Amniotic stem cell (primary cell): ENCODE measurements at places on chromosomes 12 and 14.
A peak's percentile ranks its signal among the peaks of the same experiment; 100 is the strongest.

- DNase-seq = peak; percentile 40
These were observed 40.5 kb upstream of the KCNA5 start for GRCh38 chr12:5003025-5003666.

- no peak for DNase-seq
These were observed 28.0 kb upstream of the GXYLT1 start for GRCh38 chr12:42172441-42173210.

GRCh38 chr12:100153131-100153530, 10.5 kb upstream of the BLTP3B start:
- no peak for DNase-seq

DNA sequence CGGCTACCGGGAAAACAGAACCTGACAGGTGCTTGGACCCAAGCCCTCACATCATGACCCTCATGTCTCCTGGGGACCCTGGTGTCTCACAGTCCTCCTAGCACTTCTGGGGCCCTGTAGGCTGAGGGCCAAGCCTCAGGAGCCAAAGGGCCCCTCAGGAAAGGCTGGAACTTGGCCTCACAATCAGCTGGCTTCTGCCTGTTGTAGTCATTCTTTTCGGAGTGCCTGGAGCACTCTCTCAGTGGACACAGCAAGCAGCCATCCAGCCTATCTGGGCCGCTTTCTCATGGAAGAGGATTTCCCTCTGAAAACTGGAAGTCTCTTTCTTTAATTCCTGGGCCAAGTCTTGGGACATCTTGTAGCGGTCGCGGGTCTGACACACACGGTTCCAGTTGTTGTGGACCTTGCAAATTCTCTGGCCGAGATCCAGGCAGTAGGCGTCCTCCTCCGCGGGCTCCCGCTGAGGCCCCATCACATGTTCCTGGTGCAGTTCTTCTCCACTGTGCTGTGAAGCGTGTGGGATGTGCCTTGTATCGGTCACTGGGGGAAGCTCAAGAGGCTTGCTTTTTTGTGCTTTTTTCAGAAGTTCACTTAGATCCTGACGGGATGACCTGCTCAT, 169.3 kb downstream of the EMP1 start:
- no peak for DNase-seq

GRCh38 chr14:89184952-89185351, 232.1 kb downstream of the FOXN3 start:
- no peak for DNase-seq

DNA sequence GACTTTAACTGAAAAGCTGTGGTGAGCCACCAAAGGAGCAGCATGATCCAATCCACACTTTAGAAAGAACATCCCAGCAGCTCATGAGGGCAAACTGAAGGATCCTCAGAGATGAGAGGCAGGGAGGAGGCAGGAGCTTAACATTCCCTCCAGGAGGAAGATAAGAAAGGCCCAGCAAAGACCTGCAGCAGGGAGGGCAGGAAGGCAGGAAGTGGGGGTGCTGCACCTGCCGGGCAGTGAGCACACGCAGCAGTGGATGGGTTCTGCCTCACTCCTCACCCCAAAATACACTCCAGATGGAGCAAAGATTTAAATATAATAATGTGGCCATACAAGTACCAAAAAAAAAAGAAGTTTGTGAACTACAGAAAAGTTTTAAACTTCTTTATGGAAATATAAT, 48.4 kb downstream of the GCH1 start:
- no peak for DNase-seq

GRCh38 chr14:67942080-67942710, 122.6 kb downstream of the RAD51B start:
- no peak for DNase-seq

- no peak for DNase-seq
These were observed 222.3 kb downstream of the SLC41A2 start for GRCh38 chr12:104735801-104736200.

GRCh38 chr12:10726945-10727344, 3.8 kb upstream of the YBX3 start:
- no peak for DNase-seq

GRCh38 chr14:96501217-96501739, 904 bp upstream of the PAPOLA start:
- DNase-seq = no peak

DNA sequence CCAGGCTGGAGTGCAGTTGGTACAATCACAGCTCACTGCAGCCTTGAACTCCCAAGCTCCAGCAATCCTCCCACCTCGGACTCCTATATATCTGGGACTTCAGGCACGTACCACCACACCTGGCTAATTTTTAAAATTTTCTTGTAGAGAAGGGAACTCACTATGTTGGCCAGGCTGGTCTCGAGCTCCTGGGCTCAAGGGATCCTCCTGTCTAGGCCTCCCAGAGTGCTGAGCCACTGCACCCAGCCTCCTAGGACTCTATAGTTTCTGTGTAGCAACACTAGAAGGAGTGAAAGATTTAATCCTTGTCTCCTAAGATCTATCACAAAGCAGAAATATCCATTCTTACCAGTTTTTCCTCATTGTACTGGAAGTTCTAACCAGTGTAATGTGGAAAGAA, 4.3 kb upstream of the APOF start:
- no peak for DNase-seq

GRCh38 chr14:105473677-105474482, 741 bp upstream of the CRIP2 start:
- peak; percentile 46 for DNase-seq

DNA sequence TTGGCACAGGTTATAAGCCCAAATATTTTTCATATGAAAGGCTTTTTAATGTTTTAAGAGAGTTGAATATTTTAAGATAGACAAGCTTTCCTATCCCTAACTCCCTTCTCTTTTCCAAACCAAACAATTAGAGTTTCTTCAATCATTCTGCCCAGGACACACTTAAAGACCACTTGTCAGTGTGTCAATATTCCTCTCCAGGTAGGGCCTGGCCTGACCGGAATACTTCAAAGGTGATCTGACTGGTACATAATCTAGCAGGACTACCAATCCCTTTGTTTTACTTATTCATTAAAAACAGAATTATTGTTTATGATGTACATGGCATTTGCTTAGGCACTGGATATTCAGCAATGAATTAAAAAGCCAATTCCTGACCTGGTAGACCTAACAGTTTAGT, 24.2 kb upstream of the SNRPF start:
- no peak for DNase-seq

- DNase-seq = no peak
These were observed 117.9 kb downstream of the CAND1 start for GRCh38 chr12:67386869-67387565.

DNA sequence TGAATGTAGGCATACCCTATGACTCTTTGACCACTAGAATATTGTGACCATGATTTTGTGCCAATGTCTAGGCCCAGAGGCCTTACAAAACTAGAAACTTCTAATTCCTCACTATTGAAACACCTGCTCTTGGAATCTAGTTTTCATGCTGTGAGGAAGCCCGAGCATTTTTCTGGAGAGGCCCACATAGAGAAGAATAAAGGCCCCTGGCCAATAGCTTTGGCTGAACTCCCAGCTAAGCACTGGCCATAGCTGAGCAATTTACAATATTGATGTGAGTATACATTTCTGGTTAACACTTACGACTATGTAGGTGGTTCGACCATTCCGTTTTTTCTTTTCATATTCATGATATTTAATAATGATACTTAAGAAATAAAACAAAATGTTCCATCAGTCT, 190.3 kb downstream of the KCNH5 start:
- no peak for DNase-seq

GRCh38 chr14:102508410-102508773, 1.2 kb downstream of the ANKRD9 start:
- DNase-seq = no peak

DNA sequence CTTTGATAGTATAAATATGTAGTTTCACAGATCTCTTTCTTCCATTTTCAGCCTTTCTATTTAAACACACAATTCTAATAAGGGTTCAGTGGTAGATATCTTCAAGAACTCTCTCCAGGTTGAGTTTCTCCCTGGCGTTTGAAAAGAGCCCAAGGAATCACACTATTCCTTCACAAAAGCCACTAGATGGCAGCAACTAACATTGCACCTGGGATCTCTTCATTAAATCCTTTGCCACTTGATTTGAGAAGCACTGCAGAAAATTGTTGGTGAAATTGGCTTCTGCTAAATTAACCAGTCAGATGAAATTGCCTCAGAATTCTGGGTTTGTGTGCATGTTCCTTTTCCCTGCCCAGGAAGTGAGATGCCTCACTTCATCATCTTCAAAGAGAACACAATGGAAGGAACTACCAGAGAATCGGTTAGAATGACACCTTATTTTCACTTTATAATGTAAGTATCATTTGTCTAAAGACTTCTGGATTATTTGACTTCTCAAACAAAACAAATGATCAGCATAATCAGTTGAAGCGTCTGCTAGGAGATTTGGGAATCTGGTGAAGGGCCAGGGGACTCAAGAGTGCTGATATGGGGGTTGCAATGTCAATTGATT, 6.8 kb downstream of the CCDC198 start:
- no peak for DNase-seq

GRCh38 chr12:83932011-83932410, 980.6 kb downstream of the SLC6A15 start:
- no peak for DNase-seq

GRCh38 chr12:64181430-64182291, 40.4 kb downstream of the KICS2 start:
- DNase-seq = peak; percentile 87

DNA sequence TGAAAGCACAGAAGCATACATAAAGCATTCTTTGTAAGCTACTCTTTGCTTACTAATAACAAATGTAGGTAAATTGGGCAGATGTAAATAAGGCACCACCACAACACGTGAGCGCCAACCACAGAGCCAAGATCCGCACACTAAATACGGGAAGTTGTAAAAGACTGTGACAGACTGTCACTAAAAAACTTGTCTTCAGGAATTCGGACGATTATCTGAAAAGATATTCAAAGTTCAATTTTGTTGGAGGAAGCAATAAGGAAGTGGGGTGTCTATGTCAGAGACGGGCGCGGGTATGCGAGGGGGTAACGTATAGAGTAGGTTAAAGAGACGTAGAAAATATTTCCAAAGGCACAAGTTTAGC, 1.5 kb upstream of the HSP90B1 start:
- DNase-seq = no peak

DNA sequence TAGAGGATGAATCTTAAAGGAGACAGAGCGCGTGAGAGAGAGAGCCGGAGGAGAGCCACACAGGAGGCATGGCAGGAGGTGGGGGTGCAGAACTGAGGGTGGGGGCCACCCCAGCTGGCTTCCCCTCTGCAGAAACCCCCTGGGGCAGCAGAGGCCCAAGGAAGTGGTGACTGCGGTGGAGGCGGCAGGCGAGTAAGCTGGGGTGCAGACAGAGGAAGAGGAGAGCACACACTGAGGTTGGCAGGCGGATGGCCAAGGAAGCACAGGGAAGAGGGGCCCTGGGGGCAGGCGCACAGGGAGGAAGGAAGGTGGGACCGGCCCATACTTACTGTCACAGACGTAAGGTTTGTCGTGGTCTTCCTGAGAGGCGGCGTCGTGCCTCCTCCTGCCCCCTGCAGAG, 179.8 kb downstream of the DPF3 start:
- DNase-seq = no peak

- no peak for DNase-seq
These were observed 37.7 kb downstream of the TAOK3 start for GRCh38 chr12:118334939-118335567.
